GM12864 (cell line): ENCODE measurements at places on chromosomes 12 and 14.

DNA sequence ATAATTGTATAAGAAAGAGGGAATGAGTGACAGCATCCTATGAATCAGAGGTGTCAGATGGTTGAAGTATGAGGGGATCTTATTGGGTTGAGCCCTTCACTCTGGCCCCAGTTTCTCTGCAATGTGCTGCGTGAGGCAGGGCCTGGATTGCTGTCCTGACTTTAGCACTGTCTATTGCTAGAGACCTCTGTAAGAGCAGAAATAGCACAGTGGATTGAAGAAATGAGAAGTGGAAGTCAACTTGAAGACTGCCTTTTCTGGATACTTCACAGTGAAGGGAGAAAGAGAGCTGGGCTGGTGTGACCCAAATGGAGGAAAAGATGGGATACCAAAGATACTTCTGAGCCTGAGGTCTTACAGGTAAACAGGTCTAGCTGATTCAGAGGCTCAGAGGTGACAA, 5.8 kb downstream of the ASCL4 start:
- no peak for DNase-seq

DNA sequence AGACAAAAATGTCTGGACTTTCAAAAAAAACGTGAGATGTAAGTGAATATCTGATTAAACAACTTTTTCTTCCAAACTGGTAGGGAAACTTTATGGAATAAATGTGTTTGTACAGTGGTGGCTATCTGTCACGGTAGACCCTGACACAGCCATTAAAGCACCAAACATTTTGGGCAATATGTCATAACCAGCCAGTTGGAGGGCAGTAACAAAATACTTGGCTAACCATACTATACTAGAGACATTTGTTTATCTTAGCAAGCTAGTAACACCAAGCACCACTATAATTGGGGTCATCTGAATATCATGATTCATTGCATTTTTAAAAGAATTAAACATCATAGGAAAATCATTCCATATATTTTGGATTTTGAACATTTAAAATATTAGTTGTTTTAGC, 6.0 kb upstream of the MYF6 start:
- DNase-seq, result no peak

- no peak for DNase-seq
Measured at GRCh38 chr12:12915656-12916055, 24.3 kb downstream of the GPRC5A start.

- DNase-seq, result no peak
Measured at GRCh38 chr12:90028635-90029051, 320.0 kb upstream of the ATP2B1 start.

DNA sequence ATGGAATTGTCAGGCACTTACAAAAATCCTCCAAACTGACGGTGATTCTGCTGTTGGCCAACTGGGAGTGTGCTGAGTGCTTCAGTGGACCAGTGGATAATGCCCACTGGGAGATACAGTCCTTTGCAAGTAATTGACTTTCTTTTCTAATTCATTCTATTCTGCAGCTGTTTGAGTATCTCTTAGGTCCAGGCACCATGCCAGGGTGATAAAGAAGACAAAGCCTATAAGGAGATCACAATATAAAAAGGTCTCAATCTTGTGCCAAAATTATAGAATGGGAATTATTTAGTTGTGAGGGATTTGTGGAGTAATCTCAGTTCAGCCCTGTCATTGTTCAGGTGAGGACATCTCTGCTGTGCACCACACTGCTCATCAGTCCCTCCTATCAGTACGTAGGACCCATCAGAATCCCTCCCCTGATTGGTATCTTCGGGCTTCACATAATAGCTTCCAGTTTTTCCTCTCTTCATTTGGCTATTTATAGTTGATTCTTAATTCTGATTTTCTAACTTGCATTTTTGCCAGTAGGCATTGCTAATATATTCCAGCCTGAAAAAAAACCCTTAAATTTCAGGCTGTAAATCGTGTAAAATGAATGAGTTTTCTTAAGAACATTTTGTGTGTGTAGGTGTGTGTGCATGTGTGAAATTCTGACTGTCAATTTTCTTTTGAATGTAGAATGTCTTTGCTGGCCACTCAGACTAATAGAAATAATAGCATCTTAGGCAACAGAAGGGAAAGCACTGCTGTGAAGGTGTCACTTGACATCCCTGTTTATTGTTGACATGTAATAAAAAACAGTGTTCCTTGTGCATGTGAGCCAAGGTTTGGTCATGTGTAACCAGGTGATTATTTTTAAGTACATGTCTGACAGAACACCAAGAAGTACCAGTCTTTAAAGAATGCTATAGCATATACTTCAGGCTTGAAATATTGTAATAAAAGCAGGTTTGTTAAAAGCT, 457.6 kb upstream of the RGS6 start:
- no peak for DNase-seq

DNA sequence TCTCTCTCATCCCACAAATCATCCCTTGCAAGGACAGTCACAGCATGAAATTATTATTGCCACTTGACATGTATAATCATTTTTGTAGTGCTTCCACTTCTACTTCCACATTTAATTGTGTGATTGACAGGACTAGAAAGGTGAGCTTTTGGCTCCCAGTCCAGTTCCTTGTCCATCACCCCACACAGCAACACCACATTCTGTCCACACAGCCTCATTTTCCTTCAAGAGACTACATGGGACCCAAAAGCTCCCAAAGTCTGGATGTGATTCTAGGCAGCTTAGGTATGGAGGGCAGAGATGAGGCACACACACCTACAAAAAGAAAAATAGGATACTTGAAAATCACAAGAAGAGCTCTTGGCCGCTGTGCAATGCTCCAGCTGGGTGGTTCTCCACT, 366.3 kb downstream of the DPF3 start:
- DNase-seq, result no peak

DNA sequence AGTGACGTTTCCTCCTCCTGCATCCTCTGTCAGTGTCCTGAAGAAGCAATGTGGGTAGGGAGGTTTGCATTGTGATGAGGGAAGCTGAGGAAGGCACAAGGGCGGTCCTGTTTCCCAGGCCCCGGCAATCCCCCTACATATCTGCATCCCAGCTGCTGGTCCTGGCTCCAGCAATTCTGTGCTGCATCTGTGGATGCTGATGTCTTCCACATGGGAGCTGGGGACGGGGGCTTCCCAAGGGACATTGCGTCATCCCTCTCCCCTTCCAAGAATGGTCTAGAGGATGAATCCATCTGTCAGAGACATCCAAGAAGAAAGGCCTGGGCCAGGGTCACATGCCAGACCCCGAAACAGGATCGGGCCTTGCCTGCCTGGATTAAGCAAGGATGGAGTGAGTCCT, 52.1 kb downstream of the TSPAN11 start:
- DNase-seq, result no peak

GRCh38 chr12:108820707-108821406, 36.5 kb downstream of the SSH1 start:
- DNase-seq, result no peak

DNA sequence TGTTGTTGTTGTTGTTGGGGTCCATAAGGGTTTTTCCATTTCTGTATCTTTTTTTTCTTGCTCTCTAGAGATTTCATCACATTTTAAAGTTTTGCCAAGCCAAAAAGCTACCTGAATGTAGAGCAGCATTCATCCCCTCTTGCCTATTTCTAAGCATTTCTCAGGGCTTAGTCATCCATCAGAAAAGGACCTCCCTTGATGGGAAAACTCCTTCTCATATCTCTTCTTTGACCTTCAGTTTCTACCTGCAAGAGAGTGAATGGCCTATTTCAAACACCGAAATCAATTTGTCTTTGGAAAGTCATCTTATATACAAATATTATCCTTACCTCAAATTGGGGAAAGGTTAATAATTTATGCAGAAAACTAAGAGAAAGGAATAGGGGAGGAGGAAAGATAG, 4.5 kb downstream of the MYBPC1 start:
- no peak for DNase-seq

- no peak for DNase-seq
Measured at GRCh38 chr14:55942076-55942654, 176.0 kb upstream of the PELI2 start.

DNA sequence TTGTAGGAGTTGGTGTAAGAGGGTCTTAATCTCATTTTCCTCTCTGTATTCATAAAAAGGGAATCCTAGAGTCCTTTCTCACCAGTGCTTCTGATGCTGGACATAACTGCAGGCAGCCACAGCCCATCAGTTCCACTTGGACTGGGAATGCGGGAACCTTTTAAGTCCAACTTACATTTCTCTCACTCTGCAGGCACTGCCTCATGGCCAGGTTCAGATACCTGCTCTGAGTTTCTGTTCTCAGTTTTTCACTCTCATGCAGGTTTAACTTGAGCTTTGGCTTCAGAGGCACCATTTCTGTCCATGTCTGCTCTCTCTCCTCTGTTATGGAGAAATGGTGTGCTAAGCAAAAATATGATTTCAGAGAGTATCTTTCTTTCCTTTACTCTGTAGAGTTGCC, 4.2 kb downstream of the ACVR1B start:
- no peak for DNase-seq

- no peak for DNase-seq
Measured at GRCh38 chr14:92532490-92533163, 19.0 kb downstream of the RIN3 start.

DNA sequence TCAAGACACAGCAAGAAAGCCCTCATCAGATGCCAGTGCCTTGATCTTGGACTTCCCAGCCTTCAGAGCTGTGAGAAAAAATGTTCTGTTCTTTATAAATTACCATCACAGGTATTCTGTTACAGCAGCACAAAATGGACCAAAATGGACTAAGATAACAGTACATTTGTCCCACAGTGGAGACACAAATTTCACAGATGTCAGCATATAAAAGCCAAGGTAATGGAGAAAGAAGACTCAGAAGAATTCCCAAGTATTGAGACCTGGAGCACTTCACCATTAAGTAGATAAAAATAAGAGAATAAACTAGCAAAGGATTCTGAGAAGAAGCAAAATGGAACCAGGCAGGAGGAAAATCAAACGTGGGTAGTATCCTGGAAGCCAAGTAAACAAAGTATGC, 131.0 kb downstream of the NOVA1 start:
- no peak for DNase-seq

DNA sequence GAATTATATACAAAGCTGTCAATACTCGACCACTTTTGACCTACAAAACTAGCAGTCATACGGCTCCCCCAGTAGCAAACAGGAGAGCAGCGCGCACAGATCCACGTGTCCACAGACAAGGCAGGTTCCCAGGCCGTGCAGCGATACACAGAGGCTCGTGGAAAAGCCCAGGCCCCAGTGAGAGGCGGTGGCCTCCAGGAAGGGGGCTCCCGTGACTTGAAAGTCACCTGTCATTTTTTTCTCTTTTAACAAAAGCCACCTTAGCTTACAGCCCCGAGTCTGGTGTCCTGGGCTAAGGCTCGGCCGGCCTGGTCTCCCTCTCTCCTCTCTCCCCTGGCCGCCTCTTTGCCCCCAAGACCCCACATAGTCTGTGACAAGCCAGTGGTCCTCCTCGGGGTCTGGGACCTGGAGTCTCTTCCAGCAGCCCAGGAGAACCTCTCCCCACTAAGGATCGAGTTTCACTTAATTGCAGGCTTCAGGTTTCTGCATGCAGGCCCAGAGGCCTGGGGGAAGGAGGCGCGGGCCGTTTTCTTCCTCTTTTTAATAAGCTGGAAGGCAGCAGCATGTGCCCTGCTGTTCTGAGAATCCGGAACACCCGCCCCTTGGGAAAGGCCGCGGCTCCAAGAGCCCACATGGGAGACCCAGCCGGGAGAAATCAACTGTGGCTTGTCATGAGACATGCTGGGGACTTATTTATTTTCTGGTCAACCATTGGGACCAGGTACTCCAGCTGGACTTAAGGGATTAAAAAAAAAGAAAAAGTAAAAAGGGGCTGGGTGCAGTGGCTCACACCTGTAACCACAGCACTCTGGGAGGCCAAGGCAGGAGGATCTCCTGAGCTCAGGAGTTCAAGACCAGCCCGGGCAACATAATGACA, 15.9 kb downstream of the NCOR2 start:
- no peak for DNase-seq

GRCh38 chr12:92468358-92469020, 234.3 kb upstream of the PLEKHG7 start:
- DNase-seq, result no peak

- no peak for DNase-seq
Measured at GRCh38 chr12:88836156-88836555, 255.9 kb upstream of the KITLG start.

GRCh38 chr12:90244232-90244631, 535.6 kb upstream of the ATP2B1 start:
- no peak for DNase-seq

DNA sequence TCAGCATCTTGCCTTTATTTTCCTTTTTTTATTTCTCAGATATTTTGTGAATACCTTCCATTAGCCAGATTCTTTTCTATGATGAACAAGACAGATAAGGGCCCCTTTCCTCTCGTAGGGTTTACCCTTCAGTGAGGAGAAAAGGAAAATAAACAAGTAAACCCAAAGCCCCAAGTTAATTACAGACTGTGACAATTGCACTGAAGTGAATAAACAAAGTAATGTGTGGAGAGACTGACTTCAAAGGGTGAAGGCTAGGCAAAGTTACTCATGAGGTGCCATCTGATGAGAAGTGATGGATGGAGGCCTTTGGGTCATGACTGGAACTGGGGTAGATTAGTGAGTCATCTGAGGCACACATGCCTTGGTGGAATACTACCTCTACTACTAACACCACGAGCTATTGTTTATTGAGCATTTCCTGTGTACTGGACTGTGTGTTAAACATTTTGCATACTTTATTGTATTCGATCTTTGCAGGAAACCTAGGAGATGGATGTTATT, 143.4 kb upstream of the PRICKLE1 start:
- no peak for DNase-seq

GRCh38 chr12:1564067-1564466, 30.3 kb downstream of the FBXL14 start:
- DNase-seq, result no peak

- no peak for DNase-seq
Measured at GRCh38 chr12:47863985-47864384, 40.8 kb downstream of the VDR start.

- DNase-seq, result no peak
Measured at GRCh38 chr14:67319142-67319541, 40.5 kb downstream of the ATP6V1D start.

GRCh38 chr12:112149596-112149995, 24.2 kb downstream of the TRAFD1 start:
- DNase-seq, result no peak

DNA sequence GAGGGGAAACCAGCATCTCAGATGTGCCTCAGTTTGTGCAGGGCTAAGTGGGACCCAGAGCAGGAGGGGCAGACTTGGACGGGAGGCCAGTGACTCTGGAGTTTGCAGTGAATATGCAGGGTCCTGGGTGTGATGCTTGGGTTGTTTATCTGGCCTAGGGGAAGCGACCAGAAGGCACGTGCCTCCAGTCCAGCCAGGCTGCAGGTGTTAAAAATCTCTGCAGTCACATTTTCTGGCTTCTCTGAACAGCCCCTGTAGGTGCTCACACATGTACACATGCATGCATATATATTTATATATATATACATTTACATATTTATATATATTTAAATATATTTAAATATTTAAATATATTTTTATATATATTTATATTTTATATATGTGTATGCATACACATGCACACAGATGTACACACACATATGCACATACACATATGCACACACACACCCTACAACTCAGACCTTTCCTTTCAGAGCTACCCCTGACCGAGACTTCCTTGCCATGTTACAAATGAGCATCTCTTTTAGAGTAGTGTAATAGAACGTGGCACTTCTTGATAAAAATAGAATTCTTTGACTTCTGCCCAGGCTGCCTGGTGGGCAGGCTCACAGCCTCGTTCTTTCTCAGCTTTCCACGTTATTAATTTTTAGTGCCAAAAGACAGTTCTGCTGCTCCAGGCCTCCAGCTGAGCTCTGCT, 26.8 kb upstream of the TCL1B start:
- DNase-seq, result no peak
